ENCODE measurements at places on chromosomes 4 and X.

- DNase-seq, result no peak
Observed at GRCh38 chr4:161457906-161458305, 705.9 kb downstream of the FSTL5 start.

DNA sequence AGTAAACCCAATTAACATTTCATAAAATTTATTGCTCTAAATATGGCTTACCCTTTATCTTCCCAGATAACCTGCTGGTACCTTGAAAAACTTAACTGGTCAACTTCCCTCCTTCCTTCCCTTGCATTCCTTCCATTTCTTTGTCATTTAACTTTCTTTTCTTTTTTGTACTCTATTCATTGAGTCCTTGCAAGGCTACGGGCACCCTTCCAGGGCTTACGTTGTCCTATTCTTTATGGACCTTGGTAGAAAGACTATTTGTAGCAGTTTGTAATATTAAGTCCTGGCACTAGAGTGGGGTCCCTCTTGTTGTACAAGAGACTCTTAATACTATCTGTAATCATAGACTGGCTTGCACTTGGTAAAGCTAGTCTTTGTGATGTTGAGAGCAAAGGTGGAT, 8.0 kb upstream of the GATB start:
- no peak for DNase-seq

GRCh38 chr4:27412613-27413012, 552.0 kb downstream of the STIM2 start:
- no peak for DNase-seq

DNA sequence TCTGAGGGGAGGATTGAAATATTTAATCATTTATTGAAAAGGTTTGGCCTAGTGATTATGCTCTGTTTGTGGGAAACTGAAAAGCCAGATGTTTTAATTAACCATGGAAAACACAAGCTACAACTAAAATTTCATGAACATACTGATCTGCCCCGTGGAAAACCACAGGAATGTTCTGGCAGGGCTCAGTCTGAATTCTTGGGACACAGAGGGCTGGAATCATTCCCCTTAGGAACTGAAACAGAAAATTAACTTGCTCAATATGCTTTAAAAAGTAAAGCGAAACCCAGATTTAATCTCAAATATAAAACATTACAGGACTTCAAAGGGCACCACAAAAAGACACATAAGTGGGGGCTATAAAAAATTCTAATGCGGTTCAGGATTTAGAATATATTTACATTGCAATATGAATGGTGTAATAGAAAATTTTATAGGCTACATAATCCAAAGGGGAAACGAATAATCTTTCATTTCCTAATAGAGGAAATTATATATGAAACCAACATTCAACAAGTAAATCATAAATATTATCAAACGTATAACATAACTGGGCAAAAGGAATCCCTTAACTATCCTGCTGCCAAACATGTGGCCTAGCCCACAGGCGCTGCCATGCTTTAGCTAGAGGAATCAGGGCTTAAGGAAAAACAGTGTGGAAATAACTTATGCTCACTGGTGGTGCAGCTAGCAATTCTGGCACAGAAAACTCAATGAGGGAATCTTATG, 70.9 kb downstream of the APBB2 start:
- no peak for DNase-seq

DNA sequence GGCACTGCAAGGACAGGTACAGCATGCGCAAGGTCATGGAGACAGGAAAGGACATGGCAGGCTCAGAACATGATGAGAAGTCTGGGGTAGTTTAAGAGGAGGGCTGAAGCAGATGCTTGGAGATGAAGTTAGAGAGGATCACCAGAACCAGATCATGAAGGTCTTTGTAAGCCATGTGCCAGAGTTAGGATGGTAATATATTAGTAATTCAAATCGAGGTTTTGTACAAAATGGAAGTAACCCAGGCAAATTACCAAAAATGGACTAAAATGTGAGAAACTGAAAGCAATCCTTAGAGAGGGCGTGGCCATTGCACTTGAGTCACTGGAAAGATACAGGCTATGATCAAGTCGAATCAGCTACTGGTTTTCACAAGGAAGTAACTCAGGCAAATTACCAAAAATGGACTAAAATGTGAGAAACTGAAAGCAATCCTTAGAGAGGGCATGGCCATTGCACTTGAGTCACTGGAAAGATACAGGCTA, 13.5 kb downstream of the RXFP1 start:
- no peak for DNase-seq

- DNase-seq, result no peak
Observed at GRCh38 chr4:6578221-6578620, 3.2 kb downstream of the MAN2B2 start.

DNA sequence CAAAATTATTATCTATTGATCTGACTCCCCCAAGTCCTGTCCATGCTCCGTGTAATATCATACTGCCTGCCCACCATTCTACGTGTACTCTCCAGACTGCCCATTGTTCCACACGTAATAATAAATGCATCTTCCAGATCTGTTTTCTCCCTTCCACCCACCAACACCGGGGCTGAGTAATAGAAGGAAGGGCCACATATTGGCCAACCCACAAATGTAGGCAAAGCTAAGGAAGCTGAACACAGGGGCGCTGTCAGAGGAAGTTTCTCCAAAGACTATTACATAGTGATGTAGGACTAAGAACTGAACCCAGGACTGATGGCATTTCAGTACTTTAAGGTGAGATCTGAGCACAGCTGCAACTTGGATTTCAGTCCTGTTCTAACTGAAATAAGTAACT, 135.8 kb upstream of the GUCY1A1 start:
- no peak for DNase-seq

- no peak for DNase-seq
Observed at GRCh38 chrX:129690435-129690834, 35.7 kb upstream of the APLN start.

DNA sequence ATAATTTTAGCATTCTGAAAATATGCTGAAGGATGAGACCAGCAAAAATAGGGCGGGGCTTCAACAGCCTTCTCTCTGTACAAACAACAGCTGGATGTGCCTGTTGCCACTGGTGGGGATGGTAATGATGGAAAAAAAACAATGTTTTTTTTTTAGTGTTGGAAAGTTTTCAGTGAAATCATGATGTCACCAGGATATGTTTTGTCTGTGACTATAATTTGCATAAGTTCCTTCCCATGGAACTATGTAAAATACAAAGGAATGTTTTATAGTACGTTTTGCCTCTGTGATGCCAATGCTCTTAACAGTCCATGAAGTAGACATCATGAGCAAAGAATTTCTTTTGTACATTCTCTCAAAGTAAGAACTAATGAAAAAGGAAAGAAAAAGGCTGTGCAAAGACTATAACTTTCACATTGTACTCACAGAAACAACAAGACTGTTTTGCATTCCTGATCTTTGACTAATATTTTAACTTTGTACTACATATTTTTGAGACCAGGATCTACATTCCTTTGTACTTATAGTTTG, 589.7 kb downstream of the SPRY1 start:
- no peak for DNase-seq

DNA sequence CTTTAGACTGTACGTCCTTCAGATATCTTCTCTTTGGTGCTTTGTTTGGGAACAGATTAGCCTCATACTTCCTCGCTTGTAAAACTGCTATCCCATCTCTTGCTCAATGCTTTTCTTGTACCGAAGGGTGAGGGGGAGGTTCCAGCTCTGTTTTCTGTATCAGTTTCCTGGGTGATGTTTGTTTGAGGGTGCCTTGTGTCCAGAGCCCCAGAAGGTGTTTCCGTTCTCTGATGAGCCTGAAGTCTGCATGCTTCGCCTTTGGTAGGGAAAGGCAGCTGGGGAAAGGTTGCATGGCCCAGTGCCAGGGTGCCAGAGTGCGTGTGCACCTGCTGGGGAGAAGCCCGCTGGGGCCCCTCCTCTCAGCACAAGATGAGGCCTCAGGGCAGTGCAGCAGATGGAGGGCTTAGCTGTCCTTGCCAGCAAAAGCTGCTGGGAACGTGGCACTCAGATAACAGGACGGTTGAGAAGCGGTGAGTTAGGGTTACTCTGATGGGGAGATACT, 73.7 kb downstream of the TBL1X start:
- no peak for DNase-seq

GRCh38 chr4:166726832-166727231, 507.5 kb downstream of the SPOCK3 start:
- DNase-seq, result no peak

All from activated effector memory CD4-positive, alpha-beta T cell treated with anti-CD3 and anti-CD28 coated beads, Interleukin-2, amount 50 U/mL, for 16 hours (primary cell).